ENCODE measurements at places on chromosomes 16 and 17.

- peak; percentile 36 for DNase-seq
Observed at GRCh38 chr16:30927789-30928378, 4.5 kb downstream of the FBXL19 start.

GRCh38 chr17:80119271-80119791, 17.9 kb downstream of the GAA start:
- DNase-seq: no peak

DNA sequence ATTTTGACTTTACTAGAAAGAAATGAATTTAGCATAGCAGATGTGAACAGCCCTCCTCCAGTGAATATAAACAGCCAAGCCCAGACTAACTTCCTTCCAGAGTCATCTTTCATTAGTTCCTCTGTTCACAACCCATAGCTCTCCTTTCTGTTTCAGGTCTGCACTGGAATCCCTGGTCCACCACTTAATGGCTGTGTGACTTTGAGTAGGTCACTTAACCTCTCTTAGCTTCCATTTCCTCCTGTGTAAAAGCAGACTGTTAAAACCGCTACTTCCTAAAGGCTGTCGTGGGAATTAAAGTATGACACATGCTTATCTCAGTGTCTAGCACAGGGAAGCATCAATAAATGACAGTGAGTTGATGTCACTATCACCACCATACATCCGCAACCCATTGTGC, 7.5 kb downstream of the SLC6A4 start:
- no peak for DNase-seq

DNA sequence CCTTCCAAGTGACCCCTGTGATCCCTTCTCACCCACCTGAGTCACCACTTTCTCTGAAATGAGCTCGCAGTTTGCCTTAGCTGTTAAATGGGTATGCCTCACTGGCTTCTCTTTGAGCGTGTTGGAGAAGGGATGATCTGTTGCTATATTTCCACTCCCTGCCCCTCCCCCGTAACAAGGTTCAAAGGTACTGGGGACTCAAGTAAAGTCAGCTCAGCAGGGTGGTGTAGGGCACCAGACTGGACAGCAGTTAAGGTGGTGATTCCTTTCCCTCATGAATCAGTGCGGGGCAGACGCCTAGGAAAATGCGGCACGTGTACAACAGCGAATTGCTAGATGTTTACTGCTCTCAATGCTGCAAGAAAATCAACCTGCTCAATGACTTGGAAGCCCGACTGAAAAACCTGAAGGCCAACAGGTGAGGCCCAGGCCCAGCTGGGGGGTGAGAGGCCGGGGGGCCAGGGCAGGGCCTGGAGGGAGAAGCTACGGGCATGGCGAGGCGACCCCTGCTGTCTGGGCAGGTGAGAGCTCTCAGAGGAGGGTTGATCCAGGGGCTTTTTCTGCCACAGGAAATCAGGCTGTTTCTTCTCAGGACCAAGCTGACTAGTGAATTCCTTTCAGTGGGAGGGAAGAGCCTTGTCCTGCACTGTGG, 130.3 kb downstream of the RAB11FIP4 start:
- DNase-seq: no peak

Measured in HCEC 1CT (cell line).